M059J (cell line): ENCODE measurements at places on chromosomes 3 and 15. TPM values are rescaled to one million over a fixed set of nuclear protein-coding genes. Genes with fewer than 3 reads are reported as not detected.

The PIK3CB gene
- total RNA-seq, result 7.6 and 21.9 TPM in 2 replicates

The GPR149 gene
- not detected in 2 replicates for total RNA-seq

The NMNAT3 gene
- 3.2 and 13.1 TPM in 2 replicates for total RNA-seq

The FBLN2 gene
- total RNA-seq, result 0.30 and 1.2 TPM in 2 replicates

The CLDN16 gene
- total RNA-seq, result not detected in 2 replicates

The ESYT3 gene
- total RNA-seq, result 0.15 and 0.52 TPM in 2 replicates

DNA sequence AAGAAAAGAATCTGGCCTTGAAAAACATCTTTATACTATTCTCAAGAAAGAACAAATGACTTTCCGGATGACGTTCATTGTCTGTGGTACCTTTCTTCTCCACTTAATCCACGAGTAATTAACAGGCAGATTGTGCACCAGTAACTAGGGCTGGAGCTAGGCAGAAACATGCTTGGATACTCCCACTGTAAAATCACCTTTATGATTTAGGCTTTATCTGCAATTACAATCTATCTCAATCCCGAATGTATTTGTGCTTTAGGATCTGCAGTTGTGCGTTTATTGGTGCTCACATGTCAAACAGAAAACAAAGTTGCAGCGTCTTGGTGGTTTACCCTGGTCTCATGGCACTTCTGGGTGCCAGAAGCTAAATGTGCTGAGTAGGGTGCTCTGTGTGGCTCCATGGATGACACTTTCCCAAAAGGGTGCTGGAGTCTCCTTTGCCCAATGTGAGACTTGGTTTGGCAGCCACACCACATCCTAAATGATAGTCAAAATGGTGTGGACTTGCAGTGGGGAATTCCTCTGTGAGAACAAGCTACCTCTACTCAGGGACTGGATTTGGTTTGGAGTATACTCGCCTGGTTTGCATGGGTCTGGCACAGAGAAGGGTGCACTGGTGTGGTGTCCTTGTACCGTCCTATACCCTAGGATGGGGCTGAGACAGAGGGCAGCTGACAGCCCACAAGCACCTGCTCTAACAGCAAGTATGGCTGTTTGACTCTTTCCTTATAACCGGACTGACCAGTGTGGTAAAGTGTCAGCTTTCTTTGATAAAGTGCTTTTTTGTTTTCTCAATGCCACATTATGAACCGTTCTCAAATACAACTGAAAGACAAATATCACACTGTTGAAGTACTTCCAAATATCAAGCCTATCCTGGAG is 7.7 kb downstream of the SERP1 start:
- no peak for DNase-seq

DNA sequence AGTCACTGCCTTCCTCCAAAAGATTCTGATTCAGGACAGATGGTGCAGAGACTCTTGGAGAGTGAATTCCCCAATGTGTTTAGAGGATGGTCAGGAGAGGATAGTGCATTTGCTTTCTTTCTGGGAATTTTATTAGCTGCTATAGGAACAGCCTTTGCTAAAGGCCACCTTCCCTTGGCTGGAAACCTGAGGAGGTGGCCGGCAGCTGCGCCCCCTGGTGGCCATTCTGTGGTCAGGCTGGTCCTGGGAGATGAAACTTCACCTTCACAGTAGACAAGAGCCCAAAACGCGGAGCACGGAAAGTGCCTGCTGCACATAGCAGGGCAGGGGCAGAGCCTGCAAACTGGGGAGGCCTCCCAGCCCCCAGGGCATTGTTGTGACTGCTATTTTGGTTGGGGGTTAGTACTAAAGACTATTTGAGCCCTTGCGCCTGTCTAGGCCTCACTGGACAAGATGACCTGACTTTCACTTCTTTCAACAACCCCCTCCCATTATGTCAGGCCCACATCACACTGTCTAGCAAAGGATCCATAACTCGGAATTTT is 34.3 kb downstream of the SEC22C start:
- peak; percentile 36 for DNase-seq

DNA sequence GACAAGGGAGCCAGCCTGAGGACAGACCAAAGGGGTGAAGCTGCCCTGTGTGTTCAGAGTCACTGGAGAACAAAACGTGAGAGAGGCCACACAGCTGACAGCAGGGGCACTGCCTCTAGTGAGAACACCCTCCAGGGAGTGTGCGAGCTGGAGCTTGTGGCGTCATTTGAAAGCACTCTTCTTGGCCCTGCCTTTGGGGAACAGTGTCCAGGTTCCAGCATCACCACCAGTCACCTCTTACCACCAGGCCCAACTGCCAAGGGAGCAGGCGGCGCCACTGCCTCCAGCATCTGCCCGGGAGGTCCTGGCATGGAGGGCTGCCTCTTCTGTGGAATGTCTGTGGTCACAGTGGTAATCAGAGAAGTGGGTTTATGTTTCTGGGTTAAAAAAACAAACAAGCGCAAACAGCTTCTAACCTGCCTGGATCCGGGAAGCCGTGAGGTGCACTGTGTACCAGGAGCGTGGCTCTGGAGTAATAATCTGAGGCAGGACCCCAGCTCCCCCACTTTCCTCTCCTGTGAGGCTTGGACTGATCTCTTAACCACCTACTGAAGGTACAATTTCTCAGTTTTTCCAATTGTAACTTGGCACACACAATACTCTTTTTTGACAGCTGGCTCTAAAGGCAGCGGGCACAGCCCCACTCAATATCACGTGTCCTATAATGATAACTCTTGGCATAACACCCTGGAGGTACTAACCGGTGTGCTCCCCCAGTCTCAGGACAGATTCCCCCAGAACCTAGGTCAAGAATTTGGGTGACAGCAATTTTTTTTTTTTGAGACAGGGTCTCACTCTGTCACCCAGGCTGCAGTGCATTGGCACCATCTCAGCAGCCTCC is 32.2 kb upstream of the CDCP1 start:
- peak; percentile 97 for DNase-seq

DNA sequence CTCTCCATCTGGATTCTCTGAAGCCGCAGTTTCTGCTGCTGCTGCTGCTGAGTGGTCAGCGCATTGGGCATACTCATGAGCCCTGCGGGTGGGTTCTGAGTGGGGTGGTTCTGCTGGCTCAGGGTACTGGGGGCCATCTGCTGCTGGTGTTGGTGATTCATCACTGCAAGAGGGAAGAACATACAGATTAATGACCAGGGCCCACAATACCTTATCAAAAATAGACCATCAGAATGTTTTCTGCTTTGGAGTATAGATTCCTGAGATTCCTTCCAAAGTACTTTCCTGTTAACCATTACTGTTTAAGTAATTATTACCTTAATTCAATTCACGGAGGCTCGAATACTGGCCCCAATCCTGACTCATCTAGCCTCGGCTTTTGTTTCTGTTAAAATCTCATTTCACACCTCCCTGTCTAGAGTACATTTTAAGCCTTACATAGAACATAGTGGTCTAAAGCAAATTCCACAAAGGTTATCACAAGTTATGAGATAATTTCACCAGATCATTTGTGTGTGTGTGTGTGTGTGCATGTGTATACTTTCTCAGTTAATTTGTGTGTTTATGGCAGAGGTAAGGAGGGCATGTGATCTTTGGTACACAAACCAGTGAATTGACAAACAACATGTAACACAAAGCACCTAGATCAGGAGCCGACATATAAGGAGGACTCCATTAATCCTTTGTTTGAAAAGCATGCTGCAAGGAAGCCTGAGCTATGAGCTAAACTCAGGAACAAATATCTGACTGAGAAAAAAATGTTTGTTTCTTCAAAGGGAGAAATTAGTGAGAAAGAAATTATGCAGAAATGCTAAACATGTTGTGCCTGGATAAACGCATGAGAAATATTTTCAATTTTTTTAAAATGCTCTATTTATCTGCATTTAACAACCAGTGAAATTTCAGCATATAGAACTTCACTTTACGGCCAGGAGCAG is 68.1 kb downstream of the TM4SF4 start:
- DNase-seq, result peak; percentile 62

- DNase-seq, result no peak
Observed at GRCh38 chr15:84609818-84610525, 9.2 kb downstream of the ZSCAN2 start.

DNA sequence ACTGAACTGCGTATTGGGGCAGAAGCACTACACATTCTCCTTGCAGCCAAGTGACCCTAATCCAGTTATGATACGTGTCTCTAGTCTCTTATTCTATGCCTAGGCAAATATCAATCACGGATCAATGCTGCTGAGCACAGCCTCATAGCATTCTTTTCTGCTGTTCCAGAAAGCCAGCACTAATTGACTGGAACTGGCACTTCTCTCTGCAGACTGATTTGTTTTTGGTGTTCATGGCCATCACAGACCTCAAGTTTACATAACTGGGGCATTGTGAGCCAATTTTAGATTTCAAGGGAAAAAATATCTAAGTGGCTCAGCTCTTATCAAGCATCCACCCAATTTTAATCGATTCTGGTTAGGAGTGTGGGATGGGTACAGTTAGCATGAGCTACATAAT is 37.9 kb downstream of the GLDN start:
- DNase-seq, result no peak

GRCh38 chr3:48617559-48617958 is 4.0 kb downstream of the TMEM89 start:
- no peak for DNase-seq

DNA sequence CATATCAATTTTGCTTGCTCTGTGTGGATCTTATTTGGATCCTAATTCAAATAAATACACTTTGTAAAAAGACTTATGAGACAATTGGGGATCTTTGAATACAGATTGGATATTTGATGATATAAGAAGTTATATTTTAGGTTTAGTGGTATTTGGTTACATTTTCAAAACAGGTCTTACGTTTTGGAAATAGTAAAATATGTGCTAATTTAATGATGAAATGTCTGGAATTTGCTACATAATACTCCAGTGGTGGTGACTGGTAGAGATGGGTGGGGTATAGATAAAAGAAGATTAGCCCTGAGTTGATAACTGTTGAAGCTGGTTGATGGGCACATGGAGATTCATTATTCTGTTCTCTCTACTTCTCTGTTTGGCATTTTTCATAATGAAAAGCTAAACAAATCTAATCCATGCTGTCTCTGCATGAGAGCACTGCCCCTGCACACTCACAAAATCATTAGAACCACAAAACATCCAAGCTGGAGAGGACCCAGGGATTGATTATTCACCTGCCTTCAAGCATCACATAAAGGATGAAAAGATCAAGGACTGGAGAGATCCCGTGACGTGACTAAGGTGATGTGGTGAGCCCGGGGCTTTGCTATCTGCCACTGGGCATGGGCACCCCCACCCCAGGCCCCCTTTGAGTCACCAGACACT is 58.9 kb downstream of the TLE3 start:
- no peak for DNase-seq

- DNase-seq, result no peak
Observed at GRCh38 chr3:41498847-41499246, 299.5 kb downstream of the CTNNB1 start.

GRCh38 chr15:25678500-25678855 is 184.6 kb downstream of the ATP10A start:
- DNase-seq, result no peak

DNA sequence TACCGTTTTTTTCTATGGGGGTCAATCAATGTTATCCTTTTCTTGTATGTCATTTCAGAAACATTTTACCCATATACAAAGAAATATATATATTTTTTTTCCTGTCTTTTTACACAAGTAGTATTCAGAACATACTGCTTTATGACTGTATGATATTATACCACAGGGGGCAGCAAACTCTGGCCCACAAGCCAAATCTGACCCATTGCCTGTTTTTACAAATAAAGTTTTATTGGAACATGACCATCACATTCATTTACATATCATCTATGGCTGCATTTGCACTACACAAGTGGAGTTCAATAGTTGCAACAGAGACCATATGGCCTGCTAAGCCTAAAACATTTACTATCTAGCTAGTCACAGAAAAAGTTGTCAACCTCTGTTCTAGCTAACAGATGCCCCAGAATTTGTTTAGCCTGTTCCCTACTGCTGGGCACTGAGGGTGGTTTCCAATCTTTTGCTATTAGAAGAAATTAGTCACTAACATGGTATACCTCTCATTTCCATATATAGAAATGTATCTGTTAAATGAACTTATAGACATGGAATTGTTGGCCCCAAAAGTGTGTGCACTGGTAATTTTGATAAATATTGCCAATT is 57.7 kb downstream of the BFSP2 start:
- no peak for DNase-seq

GRCh38 chr15:88090481-88091011 is 166.0 kb downstream of the NTRK3 start:
- DNase-seq, result no peak

DNA sequence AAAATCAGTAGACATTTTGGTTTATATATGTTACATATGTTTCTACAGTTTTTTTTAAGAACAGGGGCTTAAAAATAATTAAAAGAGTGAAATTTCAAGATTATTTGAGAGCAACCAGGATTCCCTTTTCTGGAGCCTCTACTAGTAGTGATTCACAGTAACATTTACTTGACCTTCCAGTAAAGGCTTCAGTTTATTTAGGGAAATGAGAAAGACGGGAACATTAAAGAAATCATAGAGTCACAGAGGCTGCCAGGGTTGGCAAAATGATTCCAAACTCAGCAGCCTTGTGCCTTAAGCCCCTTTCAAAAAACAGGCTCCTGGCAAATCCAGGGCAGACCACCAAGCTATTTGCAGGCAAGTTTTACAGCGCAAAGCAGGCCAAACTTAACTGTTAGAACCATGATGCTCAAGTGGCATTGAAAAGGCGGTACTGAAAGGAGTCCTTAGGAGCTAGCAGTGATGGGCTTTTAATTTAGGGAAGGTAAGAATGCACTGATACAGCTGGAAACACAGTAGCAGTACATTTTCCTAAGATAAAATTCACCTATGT is 201.1 kb upstream of the ADAMTS9 start:
- no peak for DNase-seq

DNA sequence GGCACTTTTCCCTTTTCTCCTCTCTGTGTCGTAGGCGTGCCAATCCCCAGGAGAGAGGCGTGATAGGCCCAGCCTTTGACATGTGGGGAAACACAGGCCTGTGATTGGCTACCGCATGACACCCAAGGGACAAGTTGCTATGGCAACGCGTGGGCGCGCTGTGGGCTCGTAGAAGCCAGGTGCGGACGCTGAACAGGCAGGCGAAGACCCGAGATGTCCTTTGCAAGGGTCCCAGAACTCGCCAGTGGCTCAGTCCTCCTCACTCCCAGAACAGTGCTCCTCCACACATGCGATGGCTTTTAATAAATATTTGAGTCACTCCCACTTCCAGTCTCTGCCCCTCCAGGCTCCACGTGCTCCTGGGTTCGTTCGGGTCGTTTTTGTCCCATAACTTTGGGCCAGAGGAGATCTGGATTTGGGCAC is 4.2 kb downstream of the SLC51B start:
- DNase-seq, result peak; percentile 95

DNA sequence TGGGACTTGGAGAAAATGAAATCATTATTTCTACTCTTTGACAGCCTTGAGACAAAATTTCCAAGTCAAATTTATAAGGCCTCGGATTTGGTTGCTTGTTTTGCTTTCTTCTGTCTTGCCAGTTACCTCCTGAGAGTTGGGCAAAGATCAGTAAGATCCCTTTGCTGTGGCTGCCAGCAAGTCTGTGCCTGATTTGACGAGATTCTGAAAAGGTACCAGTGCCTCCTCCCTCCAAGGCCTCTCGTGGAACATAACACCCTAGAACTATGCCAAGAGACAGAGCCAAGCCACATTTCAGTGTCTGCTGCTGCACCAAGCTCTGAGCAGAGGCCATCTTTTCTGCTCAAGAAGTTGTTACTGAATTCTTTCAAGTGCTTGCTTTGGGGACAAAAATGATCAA is 61.0 kb downstream of the GTPBP8 start:
- DNase-seq, result no peak

GRCh38 chr15:64232400-64232799 is 69.6 kb upstream of the PPIB start:
- DNase-seq, result peak; percentile 85
